Sciatic nerve (tissue), 2 donors: ENCODE measurements at places on chromosomes 3 and 15. TPM values are rescaled to one million over a fixed set of nuclear protein-coding genes. Genes with fewer than 3 reads are reported as not detected.

Gene CASR
- total RNA-seq, result not detected

Gene HHATL
- not detected for total RNA-seq

Gene TGM4
- not detected for total RNA-seq

Gene GSK3B
- 33.6 TPM for total RNA-seq

Gene LDHAL6B
- total RNA-seq, result not detected

Gene RETNLB
- total RNA-seq, result not detected
